Natural killer cell (primary cell): ENCODE measurements at places on chromosomes 7 and 10. TPM values are rescaled to one million over a fixed set of nuclear protein-coding genes. Genes with fewer than 3 reads are reported as not detected.

CAMK2B gene
- 0.70 TPM for total RNA-seq

FAM25A gene
- total RNA-seq, result not detected

EVX1 gene
- not detected for total RNA-seq

TUBAL3 gene
- total RNA-seq, result not detected

TRPV6 gene
- total RNA-seq, result not detected

PPP1R17 gene
- not detected for total RNA-seq

SMO gene
- total RNA-seq, result 0.09 TPM

WNT16 gene
- total RNA-seq, result not detected

NUTM2B gene
- 1.3 TPM for total RNA-seq

NCF1 gene
- total RNA-seq, result 62.2 TPM

AKR1C3 gene
- total RNA-seq, result 140 TPM

TSC22D4 gene
- 173 TPM for total RNA-seq

NRCAM gene
- total RNA-seq, result 0.52 TPM

PDZD7 gene
- total RNA-seq, result 1.2 TPM

SPDYE5 gene
- total RNA-seq, result not detected

TRIM50 gene
- total RNA-seq, result not detected

MOGAT3 gene
- total RNA-seq, result not detected

NXPH1 gene
- not detected for total RNA-seq

GIMAP7 gene
- 100 TPM for total RNA-seq

CYP26C1 gene
- total RNA-seq, result not detected

FEZF1 gene
- total RNA-seq, result not detected

NPVF gene
- total RNA-seq, result not detected

FAM237B gene
- not detected for total RNA-seq

TLX1 gene
- not detected for total RNA-seq

NKX1-2 gene
- total RNA-seq, result not detected

EMX2 gene
- not detected for total RNA-seq

TAS2R3 gene
- not detected for total RNA-seq

C7orf33 gene
- not detected for total RNA-seq

PCDH15 gene
- not detected for total RNA-seq

IFIT1B gene
- total RNA-seq, result not detected

OR6V1 gene
- not detected for total RNA-seq

PRKG1 gene
- 0.35 TPM for total RNA-seq

MAT1A gene
- not detected for total RNA-seq

ANXA11 gene
- 213 TPM for total RNA-seq

TMEM176A gene
- not detected for total RNA-seq

GARS1 gene
- 107 TPM for total RNA-seq

GJD4 gene
- not detected for total RNA-seq

KCND2 gene
- total RNA-seq, result not detected

CPN1 gene
- total RNA-seq, result not detected

MBL2 gene
- not detected for total RNA-seq

ZNF12 gene
- 38.4 TPM for total RNA-seq

FAM171A1 gene
- total RNA-seq, result 1.6 TPM

PCLO gene
- not detected for total RNA-seq

CRHR2 gene
- not detected for total RNA-seq

ATG9B gene
- 4.6 TPM for total RNA-seq

GRM3 gene
- not detected for total RNA-seq

ZNF853 gene
- total RNA-seq, result 12.0 TPM

OLAH gene
- total RNA-seq, result not detected

CCDC136 gene
- 17.5 TPM for total RNA-seq

CHRM2 gene
- not detected for total RNA-seq

OR2A5 gene
- total RNA-seq, result not detected
